GM04504 (cell line): ENCODE measurements at places on chromosomes 2 and 18.

DNA sequence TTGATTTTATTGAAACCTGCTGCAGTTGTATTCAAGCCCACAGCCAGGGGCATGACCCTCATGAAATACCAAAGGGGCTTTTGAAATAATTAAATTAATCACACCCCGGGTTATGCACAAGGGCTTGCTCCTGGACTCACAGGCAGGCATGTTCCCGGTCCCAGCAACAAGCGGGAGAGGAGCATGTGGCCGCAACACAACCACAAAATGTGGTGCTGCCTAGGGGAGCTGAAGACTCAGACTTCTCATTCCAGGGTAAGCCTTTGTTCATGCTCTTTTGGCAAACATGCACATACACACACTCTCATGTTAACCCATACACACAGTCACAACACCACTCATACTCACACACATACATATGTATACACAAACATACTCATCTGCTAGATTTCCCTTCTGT, 233.7 kb upstream of the SMAD2 start:
- no peak for DNase-seq

DNA sequence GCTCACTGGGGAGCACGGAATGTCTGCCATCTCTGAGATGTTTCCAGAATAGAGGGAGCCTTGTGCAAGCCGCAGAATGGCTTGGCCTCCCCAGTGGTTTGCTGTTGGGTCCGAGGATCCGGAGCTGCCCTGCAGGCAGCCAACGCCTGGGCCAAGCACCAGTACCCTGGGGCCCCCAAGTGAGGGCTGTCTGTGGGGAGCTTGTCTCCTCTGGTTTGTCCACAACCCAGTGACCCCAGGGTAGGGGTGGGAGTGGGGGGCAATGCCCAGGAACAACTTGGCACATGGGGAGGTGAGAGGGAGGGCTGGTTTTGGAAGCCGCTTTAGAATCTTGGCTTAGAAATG, 147.1 kb downstream of the CABLES1 start:
- no peak for DNase-seq

GRCh38 chr2:239261796-239262483, 138.9 kb downstream of the HDAC4 start:
- no peak for DNase-seq

- no peak for DNase-seq
These were observed 284.4 kb downstream of the SOX11 start for GRCh38 chr2:5976531-5977065.

GRCh38 chr18:57748770-57749603, 54.1 kb downstream of the ATP8B1 start:
- DNase-seq = no peak

GRCh38 chr18:11872479-11873136, 21.4 kb downstream of the CHMP1B start:
- DNase-seq = no peak

DNA sequence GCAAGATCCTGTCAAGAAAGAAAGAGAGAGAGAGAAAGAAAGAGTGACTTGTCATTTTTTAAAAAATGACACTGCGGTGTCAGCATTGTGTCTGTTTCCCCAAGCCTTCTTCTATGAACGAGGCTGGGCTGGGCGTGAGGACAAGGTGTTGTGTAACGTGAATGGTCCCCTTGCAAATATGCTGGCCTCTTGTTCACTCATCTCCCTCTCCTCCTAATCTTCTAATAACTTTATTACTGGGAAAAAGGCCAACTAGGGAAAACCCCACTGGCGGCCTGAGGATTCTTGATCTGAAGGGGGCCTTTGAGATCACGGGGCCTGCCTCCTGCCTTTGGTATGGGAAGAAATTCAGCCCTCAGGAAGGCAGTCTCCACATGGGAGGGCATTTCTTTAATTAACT, 163.1 kb downstream of the MIB1 start:
- no peak for DNase-seq

GRCh38 chr2:38574278-38574677, 28.4 kb downstream of the HNRNPLL start:
- DNase-seq = no peak

DNA sequence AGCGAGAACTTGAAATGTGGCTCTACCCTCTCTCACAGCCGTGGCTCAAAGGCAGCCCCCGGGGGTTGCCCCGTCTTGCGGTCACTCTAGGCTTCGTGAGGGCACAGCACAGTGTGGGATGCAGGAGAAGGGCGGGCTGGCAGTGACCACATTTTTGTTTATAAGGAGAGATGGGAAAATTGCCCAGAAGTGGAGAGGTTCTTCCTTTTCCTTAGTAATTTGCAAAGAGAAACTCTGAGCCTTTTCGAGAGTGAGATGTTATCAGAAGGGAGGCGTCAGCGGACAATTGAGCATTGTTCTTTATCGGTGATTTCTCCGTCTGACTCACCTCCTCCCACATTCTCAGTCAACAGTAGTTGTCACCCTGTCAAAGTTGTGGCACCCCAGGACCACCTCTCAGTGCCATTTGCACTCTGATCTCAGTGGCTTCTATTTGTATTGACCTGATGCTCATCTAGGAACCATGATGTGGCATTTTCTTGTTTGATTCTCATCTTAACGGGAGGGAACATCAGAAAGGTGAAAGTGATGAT, 89.6 kb downstream of the ACAA2 start:
- DNase-seq = no peak

GRCh38 chr2:120968307-120969015, 232.8 kb downstream of the GLI2 start:
- no peak for DNase-seq

DNA sequence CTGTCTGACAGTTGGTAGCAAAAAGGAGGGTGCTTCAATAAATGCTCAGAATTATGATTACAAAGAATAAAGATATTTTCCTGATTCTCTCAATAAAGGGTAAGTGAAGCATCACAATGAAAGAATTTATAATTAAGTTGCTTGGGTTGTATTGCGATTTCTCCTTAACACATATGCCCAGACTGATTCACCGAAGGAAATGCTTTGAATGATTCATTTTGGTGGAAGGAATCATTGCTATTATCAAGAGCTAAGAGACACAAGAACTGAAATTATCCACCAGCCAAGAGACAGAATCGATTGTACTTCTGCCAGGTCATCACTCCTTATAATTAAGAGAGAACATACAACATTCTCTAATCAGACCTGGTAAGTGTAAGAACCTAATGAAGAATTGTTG, 301.4 kb downstream of the NR4A2 start:
- DNase-seq = no peak

- DNase-seq = no peak
These were observed 3.5 kb downstream of the CTDP1 start for GRCh38 chr18:79682894-79683625.

GRCh38 chr2:60212181-60212945, 341.1 kb downstream of the BCL11A start:
- DNase-seq = no peak

DNA sequence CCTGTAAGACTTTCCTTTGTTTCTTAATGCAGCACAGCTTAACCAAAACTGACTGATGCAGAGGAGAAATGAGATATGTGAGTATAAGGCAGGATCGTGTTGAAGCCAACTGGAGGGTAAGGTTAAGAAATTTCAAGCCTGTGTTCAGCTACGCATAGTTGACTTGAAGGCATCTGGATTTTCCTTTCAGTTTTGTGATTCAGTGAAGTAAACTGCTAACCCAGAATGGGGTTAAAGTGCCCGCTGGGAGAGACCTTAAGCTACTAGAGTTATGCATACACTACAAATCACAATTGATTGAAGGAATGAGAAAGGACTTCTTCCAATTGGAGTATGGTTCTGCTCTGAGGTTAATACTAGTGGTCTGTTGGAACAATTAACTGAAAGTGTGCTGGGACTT, 22.6 kb downstream of the THSD7B start:
- no peak for DNase-seq

DNA sequence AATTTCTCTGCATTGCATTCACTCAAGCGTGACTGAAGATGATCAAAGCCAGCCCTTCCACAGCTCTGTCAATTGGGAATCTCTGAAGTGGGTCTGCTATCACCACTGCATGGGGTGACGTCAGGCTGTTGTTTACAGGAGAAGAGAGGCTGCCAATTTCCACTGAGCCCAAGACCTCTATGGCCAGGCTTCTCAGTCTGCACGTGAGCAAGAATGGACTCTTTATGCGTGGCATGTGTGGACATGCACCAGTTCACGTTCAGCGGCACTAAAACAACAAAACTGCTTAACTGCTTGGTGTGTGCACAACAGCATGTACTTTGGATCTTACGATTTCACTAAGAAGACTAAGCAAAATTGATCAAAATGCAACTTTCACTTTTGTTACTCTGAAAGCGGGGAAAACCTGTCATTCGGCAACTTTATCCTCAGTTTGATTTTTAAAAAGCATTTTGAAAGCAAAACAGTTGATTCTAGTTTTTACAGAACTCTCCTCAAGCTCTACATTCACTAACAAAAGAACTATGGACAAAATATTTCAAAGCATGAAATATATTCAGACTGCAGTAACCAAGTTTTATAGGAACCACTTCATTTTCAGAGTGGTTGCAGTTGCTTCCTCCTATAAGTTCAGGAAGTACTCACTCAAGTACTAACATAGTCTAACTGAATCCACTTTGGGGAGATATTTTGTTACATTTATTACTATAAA, 77.0 kb upstream of the SERTAD2 start:
- peak; percentile 60 for DNase-seq

DNA sequence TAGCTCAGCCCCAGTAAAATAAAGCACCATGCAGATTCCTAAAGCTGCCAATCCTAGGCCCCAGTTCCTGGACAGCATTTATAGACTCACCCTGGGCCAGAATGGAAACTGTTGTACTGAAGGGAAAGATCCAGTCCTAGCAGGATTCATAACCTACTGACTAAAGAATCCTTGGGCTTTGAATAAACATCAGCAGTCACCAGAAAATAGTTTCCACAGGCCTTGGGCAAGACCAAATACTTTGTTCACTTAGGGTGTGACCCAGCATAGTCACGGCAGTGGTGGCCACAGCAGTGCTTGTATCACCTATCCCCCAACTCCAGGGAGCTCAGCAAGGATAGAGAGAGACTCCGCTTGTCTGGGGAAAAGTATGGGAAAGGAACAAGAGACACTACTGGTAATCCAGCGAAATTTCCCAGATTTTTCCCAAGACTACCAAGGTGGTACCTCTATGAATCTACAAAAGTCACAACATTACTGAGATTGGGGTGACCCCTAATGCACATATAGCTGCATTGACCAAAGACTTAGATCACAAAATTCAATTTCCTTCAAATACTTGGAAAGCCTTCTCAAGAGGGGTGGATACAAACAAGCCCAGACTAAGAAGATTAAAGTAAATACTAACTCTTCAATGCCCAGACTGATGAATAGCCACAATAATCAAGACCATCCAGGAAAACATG, 748.1 kb upstream of the LRATD1 start:
- DNase-seq = peak; percentile 11

- no peak for DNase-seq
These were observed 185.0 kb upstream of the HS6ST1 start for GRCh38 chr2:128503399-128504245.

GRCh38 chr2:62489162-62489561, 16.8 kb downstream of the TMEM17 start:
- no peak for DNase-seq

GRCh38 chr2:224363281-224363680, 38.6 kb downstream of the FAM124B start:
- DNase-seq = no peak

GRCh38 chr2:170944545-170944944, 15.5 kb downstream of the GORASP2 start:
- no peak for DNase-seq

GRCh38 chr18:60232541-60232940, 140.0 kb downstream of the MC4R start:
- DNase-seq = peak; percentile 14
